ENCODE measurements at places on chromosomes 5 and 9.

DNA sequence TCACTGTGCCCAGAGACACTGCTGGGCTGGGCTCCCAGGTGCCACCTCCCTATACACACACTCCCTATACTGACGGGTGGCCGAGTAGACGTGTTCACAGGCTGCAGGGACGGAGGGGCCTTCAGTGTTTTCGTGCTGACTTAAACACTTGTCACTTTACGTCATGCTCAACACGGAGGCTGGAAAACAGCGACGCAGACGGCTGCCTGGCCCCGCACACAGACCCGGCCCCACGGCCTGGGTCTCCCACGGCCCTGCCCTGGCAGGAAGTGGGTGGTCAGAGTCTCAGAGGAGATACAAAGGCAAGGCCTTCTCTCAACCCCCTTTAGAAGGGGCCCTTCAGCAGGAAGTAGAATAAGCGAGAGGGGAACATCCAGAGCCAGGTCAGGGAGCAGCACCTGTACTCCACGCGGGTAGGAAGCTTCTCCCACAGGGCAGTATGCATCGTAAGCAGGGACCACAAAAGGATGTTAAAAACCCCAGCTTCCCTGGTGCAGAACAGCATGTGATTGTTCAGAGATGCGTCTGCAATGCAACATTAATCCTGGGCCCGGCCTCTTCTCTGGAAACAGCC, 11.9 kb upstream of the TBC1D9B start:
- DNase-seq, result no peak

- DNase-seq, result peak; percentile 70
Measured at GRCh38 chr5:2710910-2711309, 40.6 kb downstream of the IRX2 start.

GRCh38 chr5:101429241-101429640, 526.2 kb upstream of the ST8SIA4 start:
- DNase-seq, result no peak

DNA sequence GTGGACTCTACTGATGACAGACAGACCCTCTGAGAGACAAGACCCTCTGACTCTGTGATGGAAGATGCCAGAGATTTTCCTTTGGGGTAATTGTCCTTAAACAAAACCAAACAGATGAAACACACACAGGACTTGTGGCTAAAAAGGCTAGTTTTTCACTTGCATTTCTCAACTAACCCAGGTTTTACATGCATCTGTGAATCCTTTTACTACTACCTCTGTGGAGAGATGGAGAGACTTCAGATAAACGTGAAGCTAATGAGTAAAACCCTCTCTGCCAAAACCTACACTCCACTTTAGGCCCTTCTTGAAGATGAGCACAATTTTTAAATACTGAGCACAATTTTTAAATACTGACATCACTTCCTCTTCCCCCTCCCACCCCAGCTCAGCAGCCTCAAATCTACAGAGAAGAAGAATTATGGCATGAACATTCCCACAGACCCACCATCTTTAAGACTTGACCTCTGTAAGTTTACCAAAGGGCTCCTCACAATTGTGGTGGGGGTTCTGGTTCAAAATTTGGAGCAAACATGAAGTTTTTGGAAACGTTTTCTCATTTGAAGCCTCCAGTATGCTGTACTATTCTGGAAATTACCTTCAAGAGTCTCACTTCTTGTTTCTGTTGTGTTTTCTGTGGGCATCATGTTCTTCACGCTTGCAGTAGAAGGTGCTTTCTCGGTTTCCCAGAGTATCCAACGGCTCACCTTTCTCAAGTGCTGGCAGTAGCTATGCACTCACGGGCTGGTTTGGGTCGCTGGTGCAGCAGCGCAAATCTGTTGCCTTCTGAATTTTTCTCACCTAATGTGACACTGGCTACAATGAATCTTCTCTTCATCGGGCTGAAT, 42.7 kb downstream of the ACER2 start:
- DNase-seq, result no peak

GRCh38 chr5:137155261-137156000, 343.7 kb downstream of the SPOCK1 start:
- DNase-seq, result no peak

DNA sequence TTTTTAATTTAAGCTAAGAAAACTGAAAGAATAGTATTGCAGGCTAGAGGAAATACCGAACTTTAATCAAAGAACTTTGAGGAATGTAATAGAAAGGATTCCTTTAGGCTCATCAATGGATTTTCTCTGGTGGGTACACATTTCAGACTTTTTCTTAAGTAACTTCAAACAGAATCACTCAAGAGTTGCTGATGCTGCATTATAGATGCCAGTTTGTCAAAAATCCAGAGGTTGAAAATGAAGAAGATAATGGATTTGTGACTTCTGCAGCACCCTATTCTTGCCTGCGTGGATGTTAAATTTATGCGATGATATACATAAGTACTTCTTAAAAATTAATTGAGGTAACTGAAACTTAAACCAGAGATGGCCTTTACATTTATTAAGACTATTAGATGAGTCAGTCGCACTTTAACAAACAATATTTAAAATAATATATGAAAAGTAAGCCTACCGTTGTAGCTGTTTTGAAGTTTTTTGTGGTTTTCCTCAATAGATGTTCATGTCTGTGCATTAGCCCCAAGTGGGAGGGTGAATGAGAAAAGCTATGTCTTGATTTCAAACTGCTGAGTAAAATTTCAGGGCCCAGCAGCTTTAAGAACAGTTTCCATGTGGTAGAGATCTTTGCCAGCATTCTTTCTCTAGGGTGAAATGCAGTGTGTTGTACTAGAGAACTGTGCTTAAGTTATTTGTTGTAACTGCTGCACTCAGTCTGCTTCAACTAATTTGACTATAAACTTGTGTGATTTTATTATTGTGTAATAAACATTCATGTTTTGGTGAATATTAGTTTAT, at the start of gene OGN:
TSS of gene OGN (minus strand) at position 537 of the 795 bp plus-strand sequence. CDS start 1,171 bp downstream, outside the sequence.
- DNase-seq, result no peak

DNA sequence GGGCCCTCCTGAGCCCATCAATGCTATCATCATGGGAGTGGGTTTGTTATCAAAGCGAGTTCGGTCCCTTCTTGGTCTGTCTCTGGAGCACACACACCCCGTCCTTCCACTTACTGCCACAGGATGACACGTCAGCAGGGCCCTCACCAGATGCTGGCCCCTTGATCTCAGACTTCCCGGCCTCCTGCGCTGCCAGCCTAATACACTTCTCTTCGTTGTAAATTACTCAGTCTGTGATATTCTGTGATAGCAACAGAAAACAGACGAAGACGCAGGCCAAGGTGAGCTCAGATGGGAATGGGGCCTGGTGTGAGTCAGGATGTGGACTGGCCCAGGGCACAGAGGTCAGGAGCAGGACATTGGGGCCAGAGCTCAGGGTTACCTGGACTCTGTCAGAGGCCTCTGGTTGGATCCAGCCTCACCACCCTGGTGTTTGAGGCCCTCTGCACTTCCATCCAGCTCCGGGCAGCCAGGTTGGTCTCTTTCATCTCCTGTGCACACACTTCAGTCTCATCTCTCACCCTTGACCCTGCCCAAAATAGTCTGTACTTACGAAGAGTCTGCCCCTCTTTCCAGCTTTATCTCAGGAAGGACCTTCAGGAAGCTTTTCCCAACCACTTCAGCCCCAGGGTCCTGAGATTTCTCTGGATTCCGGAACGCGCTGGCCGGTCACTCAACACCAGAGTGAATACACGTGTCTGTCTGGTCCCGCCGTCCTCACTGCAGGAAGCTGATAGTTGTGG, 26.0 kb upstream of the CNOT6 start:
- DNase-seq, result no peak

DNA sequence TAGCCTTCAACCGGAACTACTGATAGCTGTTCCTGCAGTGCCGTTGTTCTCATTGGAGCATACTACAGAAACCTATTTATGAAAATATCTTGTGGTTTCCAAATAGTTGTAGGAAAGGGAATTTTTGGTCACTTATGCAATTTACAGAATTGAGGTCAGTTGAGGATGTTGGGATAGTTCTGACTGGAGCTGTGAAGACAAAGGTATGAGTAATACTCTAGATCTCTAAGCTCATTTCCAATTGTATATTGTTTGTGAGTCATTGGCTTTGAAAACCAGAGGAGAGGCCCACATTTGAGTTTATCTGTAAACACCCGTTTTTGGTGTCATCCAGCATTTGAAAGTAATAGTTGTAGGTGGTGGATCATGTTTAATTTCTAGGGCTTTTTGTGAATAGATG, 561.3 kb upstream of the WWC1 start:
- DNase-seq, result no peak

DNA sequence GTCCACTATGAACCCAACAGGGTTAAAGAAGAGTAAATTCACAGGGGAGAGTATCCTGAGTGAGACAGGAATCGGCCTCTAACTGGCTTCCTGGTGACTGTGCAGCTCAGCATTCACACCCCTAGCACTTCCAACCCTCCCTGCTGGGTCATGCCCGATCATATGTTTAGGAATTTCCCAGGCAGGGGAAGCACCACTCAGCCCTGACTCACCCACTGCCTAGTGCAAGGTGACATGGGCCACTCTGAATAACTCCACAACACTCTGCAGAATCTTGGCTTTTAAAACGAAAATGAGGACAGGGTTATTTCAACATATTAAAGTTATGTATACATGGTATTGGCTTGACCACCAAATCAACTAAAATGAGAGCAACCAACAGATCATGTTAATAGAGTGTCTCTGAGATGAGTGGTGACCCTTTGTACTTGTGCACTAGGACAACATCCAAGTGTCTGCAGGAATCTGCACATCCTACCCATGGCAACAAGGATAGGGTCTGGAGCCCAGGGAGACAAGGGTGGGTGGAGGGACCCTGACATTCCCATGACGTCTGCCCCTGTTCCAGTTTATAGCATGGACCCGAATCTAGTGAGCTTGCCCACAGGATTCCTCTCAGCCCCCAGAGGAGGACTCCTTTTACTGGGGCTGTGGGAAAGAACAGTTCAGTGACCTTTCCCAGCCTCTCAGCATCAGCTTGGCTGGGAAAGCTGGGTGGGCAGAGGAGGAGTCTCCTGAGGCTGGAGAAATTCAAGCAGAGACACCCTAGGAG, 485.8 kb downstream of the SEMA5A start:
- DNase-seq, result no peak

- peak; percentile 19 for DNase-seq
Measured at GRCh38 chr9:127283917-127284497, 19.4 kb downstream of the GARNL3 start.

DNA sequence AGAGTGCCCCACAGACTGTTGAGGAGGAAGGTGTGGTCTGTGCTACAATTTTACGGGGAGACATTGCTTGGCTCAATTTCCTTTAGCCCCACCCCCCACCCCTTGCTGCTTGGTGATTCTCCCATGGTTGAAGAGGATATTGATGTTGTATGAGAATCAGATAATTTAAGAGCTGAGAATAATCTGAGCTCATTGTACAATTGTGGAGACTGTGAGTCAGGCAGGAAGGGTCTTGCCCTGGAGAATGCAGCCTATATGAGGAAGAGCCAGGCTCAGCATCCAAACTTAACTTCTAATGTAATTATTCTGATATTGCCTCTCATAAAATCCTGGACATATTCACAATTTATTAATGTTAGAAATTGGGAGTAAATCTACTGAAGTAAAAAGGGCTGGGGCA, 26.1 kb upstream of the OR2S2 start:
- DNase-seq, result no peak

DNA sequence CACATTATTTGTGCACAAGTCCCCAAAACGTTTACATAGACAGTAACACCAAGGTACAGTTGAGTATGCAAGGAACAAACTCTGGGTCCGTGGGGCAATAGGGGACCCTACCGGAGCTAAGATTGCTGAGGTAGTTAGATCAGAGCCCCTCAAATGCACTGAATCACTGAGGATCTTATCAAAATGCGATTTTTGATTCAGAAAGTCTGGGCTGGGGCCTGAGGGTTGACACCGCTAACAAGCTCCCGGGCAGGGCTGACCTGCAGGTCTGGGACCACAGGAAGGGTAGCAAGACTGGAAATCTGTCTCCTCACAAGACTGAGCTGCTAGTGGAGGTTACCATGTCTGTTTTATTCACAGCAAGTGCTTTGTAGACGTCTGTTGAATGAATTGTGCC, 1.8 kb upstream of the IL3 start:
- peak; percentile 14 for DNase-seq

GRCh38 chr9:36772449-36773403, 200.0 kb downstream of the MELK start:
- peak; percentile 43 for DNase-seq

GRCh38 chr5:4255441-4255840, 659.8 kb downstream of the IRX1 start:
- no peak for DNase-seq

DNA sequence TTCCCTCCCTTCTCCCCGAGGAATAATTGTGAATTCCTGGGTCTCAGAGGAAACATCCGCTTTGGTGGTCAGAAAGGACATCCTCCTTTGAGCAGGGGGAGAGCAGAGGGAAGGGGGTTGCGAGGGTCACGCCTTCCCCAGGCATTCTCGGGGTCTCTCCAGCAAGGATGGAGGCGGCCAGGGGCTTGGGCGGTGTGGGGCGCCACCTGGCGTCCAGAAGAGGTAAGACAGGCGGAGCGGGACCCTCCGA, 129.1 kb downstream of the KCNIP1 start:
- DNase-seq, result peak; percentile 97
